ENCODE measurements at places on chromosomes 5 and 9. TPM values are rescaled to one million over a fixed set of nuclear protein-coding genes. Genes with fewer than 3 reads are reported as not detected.

SNCAIP gene
- total RNA-seq, result 3.2 TPM

GRXCR2 gene
- total RNA-seq, result not detected

GRCh38 chr5:9850456-9850855 is 220.3 kb upstream of the TAS2R1 start:
- no peak for DNase-seq

- DNase-seq, result no peak
These were observed 3.2 kb downstream of the ADAMTS12 start for GRCh38 chr5:33888587-33888986.

C9orf153 gene
- not detected for total RNA-seq

DNA sequence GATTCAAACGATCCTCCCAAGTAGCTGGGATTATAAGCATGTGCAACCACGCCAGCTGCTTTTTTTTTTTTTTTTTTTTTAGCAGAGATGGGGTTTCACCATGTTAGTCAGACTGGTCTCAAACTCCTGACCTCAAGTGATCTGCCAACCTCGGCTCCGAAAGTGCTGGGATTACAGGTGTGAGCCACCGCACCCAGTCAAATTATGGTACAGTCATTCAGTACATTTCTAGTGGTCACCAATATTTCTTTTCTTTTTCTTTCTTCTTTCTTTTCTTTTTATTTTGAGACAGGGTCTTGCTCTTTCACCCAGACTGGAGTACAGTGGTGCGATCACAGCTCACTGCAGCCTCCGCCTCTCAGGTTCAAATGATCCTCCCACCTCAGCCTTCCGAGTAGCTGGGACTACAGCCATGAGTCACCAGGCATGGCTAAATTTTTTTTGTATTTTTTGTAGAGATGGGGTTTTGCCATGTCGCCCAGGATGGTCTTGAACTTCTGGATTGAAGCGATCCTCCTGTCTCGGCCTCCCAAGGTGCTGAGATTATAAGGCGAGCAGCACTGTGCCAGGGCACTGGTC is 25.4 kb upstream of the DCP2 start:
- DNase-seq, result no peak

GRCh38 chr5:131825404-131826013 is 28.7 kb upstream of the FNIP1 start:
- DNase-seq, result no peak

GAS1 gene
- total RNA-seq, result 49.2 TPM
